ENCODE measurements at places on chromosomes 6 and 20.
A peak's percentile ranks its signal among the peaks of the same experiment; 100 is the strongest.

DNA sequence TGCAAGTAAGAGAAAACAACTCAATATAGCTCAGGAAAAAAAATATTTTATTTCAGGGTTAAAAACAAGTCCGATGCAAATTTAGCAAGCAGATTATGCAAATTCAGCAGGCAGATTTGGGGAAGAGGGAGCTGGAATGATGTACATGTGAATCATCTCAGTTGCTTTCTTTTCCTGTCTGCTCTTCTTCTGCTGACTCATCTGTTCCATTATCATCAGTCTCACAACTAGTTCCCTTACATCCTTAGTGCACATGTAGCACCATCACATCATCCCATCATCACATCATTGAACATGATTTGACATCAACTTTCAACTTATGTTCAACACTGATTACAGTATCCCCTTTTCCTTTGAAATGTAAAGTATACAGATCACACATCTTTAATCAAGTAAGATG is 11.5 kb upstream of the DEFB113 start:
- no peak for DNase-seq

- DNase-seq, result no peak
Observed at GRCh38 chr20:33443006-33443511, 504 bp downstream of the SNTA1 start.

- DNase-seq, result no peak
Observed at GRCh38 chr6:69868961-69869360, 2.6 kb downstream of the COL19A1 start.

DNA sequence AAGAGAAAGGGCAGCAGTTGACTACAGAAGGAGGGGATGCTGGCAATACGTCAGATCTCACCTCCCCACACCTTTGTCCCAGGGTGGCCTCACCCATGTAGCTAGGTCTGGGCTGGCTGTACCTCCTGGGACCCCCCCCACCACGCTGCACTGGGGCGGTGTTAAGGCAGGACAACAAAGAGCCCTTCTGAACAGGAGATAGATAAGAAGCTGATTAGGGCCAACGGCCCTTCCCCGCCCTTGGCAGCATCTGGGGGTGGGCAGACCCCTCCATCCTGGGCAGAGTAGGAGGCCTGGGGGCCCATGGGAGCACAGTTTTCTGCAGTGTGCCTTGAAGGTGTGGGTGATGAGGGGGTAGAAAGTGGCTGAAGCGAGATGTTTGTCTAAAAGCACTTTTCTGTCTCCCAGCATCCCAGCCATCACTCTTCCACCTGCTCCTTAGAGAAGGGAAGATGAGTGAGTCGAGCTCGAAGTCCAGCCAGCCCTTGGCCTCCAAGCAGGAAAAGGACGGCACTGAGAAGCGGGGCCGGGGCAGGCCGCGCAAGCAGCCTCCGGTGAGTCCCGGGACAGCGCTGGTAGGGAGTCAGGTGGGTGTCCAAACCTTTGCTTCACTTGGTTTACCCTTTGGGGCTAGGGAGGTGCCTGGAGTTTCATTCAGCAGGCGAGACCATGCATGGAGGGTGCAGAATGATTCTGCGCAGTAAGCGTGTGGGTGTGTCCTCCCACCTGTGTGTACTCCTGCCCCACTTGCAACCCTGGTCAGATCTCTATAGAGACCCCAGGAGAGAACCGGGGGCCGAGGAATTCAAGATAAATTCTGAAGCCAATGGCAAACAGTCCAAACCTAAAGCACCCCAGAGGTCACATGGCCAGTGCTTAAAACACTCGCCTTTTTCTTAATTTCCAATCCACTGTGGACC is 3.9 kb downstream of the HMGA1 start:
- no peak for DNase-seq

GRCh38 chr6:112227992-112228391 is 26.4 kb downstream of the LAMA4 start:
- DNase-seq, result no peak

- no peak for DNase-seq
Observed at GRCh38 chr6:150586850-150587359, 12.8 kb upstream of the PLEKHG1 start.

GRCh38 chr20:45993197-45993951 is 15.3 kb upstream of the MMP9 start:
- DNase-seq, result peak; percentile 75

DNA sequence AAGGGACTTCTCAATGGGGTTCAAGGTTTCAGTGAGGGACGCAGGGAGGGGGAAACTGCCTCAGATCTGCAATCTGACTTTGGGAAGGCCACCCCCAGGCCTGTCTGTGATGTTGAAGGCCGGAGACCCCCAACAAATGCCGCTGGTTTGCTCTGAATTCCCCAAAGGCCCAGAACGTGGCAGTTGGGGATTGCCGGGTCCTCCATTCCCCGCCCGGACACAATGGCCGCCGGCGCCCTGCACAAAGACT is 326 bp upstream of the BCL2L1 start:
- no peak for DNase-seq

GRCh38 chr20:22568872-22569344 is 15.5 kb downstream of the FOXA2 start:
- DNase-seq, result no peak

DNA sequence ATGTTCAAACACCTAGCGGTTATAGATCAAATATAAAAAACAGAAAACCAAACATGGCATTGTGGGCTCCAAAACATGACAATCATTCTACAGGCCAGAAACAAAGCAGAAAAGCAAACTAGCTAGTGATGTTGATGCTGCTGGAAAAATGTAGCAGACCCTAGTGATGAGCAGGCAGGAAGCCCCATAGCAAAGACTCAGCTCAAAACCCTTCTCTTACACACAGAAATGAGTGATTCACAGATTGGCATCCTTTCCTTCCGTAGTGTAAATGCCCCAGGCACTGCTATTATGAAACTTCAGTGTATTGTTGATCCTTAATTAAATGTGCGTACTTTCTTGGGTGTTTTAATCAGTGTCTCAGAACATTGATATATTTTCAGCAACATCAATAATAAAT is 425.1 kb downstream of the UTRN start:
- no peak for DNase-seq

Data from LoVo (cell line).